ENCODE measurements at places on chromosomes 2 and 18.

DNA sequence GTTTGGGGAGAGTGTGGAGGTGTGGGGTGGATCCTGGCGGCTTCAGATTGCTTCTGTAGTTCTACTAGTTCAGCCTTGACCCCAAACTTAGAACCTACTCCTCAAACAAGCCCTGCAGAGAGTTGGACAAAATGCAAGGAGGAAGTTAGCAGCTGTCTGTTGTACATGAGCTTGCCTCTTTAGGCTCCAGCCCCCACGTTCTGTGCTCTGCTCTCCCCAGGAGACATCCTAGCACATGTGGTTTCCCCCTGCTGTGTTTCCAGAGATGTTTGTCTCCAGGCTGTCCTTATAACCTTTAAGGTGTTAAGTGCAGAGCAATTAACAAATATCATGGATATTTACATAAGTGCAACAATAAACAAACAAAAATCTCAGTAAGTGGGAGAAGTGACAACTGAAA is 111.1 kb downstream of the ACOXL start:
- no peak for DNase-seq

DNA sequence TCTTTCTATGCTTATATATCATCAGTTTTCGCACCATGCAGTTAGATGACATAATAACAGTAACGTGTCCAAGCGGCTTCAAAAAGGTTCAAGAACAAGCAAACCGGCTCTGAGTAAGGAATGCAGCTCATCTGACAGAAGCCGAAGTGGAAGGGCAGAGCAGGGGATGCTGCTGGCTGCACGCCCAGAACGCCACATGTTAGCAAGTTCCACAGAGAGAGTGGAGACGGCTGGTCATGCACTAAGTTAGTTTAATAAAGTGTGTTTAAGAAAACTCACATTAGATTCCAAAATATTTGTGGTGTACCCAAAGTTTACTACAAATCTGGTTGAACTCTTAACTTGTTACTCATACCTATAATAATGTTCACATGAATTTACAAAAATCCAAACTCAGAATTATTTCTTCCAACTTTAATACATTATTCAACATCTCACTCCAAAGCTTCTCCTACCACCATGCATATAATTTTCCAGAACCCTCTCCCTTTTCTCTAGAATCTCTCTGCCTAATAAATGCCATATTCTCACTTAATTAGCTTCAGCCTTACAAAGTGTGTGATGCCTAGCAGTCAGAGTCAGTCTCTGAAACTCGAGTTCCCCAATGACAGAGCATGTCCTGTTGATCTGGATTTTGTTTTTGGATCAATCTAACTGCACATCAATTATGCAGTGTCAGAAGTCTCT is 170.0 kb downstream of the DNAH7 start:
- DNase-seq: peak; percentile 100

DNA sequence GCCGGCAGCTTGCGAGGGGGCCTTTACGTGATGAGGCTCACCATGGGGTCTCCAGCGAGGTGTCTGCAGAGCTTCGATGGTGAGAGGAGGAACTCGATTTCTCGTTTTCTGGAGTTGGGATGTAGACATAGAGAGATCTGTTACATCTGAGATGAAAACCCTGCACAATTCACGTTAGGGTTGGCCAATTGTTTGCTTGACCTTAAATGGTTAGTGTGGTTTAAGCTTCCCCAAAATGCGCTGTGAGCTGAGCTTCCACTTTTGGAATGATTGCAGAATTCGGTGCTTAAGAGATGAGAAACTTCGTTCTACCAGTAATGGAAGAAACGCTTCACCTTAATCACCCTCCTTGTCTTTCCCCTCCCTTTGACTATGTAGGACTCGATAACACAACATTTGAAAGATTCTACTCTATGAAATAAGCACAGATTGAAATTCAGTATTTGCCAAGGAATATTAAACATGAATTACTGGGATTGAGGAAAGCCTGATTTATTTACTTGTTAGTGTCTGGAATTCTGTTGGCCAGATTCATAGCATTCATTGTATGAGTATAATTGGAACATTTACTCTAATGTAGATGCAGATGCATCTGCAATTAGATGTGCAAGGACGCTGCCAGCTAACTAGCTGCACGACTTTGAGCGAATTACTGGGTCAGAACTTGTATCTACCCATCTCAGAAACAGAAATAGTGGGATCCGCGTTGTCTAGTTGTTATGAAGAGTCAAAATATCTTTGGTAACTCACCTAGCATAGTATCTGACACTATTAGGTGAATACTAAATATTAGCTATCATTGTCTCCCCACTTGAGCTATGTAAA is 1.6 kb upstream of the KLF7 start:
- DNase-seq: peak; percentile 72

- no peak for DNase-seq
These were observed 51.3 kb downstream of the MYO7B start for GRCh38 chr2:127586746-127587295.

GRCh38 chr2:62458206-62458641 is 47.8 kb downstream of the TMEM17 start:
- no peak for DNase-seq

- peak; percentile 71 for DNase-seq
These were observed 33.1 kb upstream of the HDAC4 start for GRCh38 chr2:239433777-239434403.

All from IMR-90 (cell line).